ENCODE measurements at places on chromosomes 4 and X. TPM values are rescaled to one million over a fixed set of nuclear protein-coding genes. Genes with fewer than 3 reads are reported as not detected.

Gene STPG2
- 0.07 TPM for polyA plus RNA-seq

Gene ZCCHC18
- polyA plus RNA-seq, result not detected

Gene SPACA5
- polyA plus RNA-seq, result not detected

Gene MAPK10
- polyA plus RNA-seq, result 6.8 TPM

Gene NDUFB11
- polyA plus RNA-seq, result 46.3 TPM

Gene SUPT20HL2
- not detected for polyA plus RNA-seq

Gene DMD
- polyA plus RNA-seq, result 11.2 TPM

Gene SRPK3
- 0.10 TPM for polyA plus RNA-seq

Gene PRRG3
- polyA plus RNA-seq, result not detected

Gene WNK3
- polyA plus RNA-seq, result 0.27 TPM

Gene HELQ
- 6.7 TPM for polyA plus RNA-seq

Gene MAGEC2
- polyA plus RNA-seq, result not detected

Gene GIMD1
- not detected for polyA plus RNA-seq

Gene IKBKG
- polyA plus RNA-seq, result 16.5 TPM

Gene FOXO4
- polyA plus RNA-seq, result 3.2 TPM

Gene SLC25A4
- polyA plus RNA-seq, result 13.2 TPM

Gene GRIA2
- polyA plus RNA-seq, result not detected

Data from keratinocyte (primary cell).